ENCODE measurements at places on chromosomes 1 and 21.
A peak's percentile ranks its signal among the peaks of the same experiment; 100 is the strongest.

GRCh38 chr1:27350663-27351540, 9.1 kb downstream of the SYTL1 start:
- DNase-seq, result no peak

DNA sequence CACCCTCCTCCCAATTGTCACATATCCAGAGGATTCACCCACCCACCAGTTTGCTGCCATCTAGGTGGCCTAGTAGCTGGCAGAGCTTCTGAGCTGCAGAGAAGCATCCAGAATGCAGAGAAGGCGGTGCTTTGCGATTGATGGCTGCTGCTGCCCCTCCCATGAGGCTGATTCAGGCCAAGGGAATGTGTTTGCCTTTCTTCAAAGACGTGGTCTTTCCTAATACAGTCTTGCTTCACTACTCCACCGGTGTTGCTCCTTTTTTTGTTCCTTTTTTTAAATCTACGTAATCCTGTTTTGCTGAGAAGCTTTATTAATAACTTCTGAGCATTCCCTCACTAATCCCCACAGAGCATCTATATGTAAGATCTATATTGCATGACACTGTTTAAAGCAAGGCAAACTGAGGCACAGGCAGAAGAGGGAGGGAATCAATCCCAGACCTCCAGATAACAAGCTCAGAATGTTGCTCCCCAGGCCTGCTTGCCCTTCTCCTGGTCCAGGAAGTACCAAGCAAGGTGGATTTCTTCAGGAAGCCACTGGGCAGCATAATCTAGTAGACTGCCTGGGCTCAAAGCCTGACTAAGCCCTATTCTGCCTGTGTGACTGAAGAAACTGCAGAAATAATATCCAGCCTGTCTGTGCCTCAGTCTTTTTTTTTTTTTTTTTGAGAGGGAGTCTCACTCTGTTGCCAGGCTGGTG, 275.5 kb upstream of the FMN2 start:
- no peak for DNase-seq

- no peak for DNase-seq
These were observed at the start of gene SMCP for GRCh38 chr1:152878042-152878441. TSS of gene SMCP (plus strand) at chr1:152878322. CDS start at chr1:152884423, 6,101 bp downstream.

GRCh38 chr1:177809819-177810218, 160.0 kb downstream of the SEC16B start:
- no peak for DNase-seq

DNA sequence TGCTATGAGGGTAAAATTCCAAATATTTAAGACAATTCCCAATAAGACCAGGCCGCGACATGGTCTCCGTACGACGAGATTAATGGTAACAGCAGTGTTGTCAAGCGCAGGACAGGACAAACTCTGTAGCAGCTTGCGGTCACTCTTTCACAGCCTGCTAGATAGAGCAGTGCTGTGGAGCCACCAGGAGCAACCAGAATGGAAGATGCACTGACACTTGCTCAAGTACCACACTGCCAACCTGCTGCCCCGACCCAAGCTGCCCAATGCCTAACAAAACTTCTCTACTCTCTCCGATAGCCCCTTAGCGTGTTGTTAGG, 636 bp downstream of the WARS2 start:
- no peak for DNase-seq

- DNase-seq, result no peak
These were observed 88.1 kb downstream of the GPATCH2 start for GRCh38 chr1:217542837-217543236.

DNA sequence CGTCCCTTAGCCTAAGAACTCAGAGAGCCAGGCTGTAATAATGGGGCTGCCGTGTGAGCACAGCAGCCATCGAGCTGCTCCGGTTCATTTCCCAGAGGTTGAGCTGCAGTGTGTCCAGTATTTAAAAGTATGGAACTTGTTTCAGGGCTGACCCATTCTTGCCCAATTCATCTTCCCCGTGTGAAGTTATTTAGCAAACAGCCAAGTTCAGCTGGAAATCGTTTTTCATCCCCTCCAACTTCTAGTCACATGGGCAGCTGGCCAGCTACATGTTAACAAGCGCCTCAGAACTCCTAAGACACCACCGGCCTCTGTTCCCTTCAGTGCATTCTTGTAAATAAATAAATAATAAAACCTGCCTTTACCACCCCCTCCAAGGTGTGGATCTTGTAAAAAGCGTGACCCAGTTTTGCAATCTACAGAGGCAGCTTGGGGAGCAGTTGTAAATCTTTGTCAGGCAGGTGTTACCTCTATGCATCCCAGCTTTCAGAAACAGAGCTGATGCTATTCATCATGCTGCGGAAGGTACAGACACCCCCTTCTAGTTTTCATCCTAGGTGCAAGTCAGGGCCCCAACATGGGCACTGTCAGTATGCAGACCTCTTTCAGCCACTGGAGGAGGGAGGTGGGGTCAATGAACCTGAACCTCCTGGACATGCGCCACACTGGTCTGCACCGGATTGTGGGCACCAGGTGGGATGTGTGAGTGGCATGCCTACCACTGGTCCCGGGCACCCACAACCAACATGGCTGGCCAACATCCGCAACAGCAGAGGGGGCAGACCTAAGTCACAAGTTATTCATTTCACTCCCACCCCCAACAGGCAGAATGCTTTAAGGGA, 18.7 kb upstream of the KNCN start:
- no peak for DNase-seq

DNA sequence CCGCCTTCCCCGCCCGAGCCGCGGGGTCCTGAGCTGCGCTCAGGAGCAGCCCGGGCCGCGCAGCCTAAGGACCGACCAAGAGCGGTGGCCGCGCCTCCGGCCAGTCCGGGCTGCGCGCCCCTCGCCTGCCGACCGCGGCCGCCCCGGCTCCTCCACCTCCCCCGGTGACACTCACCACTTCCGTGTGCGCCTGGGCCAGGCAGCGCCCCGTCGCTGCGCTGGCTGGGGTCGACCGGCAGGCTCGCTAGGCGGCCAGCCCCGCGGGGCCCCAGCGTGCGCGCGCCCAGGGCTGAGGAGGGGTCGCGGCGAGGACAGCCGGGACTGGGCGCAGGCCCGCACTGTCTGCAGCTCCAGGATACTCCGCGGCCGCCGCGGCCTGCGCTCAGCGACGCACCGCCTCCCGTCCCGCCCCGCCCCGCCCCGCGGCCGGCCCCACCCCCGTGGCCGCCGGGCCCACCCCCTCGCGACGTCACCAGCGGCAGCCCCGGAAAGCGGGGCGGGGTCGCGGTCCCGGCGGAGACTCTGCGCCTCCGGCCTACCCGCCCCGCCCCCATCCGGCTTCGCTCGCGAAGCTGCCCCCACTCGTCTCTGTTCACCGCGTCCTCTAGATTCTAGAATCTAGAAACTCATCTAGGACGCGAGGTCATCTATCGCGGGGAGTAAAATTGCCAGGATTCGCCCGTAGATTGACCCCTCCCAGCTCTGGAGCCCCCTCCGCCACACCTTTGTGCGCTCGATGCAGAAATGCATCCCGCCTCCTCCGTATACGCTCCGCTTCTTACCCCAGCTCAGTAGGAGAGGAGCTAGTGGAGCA, at the start of gene JAK1:
TSS of gene JAK1 (minus strand) at position 392 of the 814 bp plus-strand sequence. CDS start 80,285 bp downstream, outside the sequence.
- DNase-seq, result peak; percentile 89

Measured in activated CD8-positive, alpha-beta memory T cell treated with anti-CD3 and anti-CD28 coated beads, Interleukin-2, amount 50 U/mL, for 4 hours (primary cell).